Type B pancreatic cell (in vitro differentiated cells): ENCODE measurements at places on chromosomes 6 and 20. TPM values are rescaled to one million over a fixed set of nuclear protein-coding genes. Genes with fewer than 3 reads are reported as not detected.

GRCh38 chr20:14234666-14235295, 102.6 kb downstream of the FLRT3 start:
- no peak overlapping the region for H3K4me3 ChIP-seq
- no peak for DNase-seq
- no peaks in the 10 kb centered on the region for H3K36me3 ChIP-seq
- H3K4me1 ChIP-seq, result no peaks in the 10 kb centered on the region

Gene OR5V1
- not detected in 2 replicates for total RNA-seq

Gene TRIM15
- 0.92 and 1.4 TPM in 2 replicates for total RNA-seq

DNA sequence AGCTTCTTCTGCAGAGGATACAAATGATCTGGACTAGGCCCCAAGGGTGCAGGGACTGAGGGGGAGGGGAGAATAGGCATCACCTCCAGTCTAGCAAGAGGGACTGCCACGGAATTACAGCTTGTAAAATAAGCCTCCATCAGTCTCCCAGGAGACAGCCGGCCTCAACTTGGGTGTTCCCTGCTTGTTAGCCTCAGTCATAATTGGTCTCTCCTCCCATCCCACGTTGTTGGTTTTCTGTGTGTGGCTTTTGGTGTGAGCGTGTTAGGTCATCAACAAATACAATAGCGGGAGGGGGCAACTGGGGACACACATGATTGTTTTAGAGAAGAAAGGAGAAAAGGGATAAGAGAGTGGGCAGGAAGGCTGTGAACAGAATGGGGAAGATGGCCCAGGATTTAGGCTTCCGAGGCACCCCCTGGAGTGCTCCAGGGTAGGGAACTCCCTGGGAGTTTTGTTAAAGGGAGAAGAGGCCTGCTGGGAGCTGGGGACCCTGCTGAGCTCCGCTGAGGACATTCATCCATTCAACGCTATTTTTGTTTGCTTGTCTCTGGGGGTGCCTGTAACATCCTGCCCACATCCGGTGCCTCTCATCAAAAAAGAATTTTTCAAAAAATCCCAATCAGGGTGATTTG, 9.2 kb downstream of the FOXA2 start:
- H3K4me3 ChIP-seq, result peak overlapping the region; percentile 86
- peaks cover 99% of the 10 kb centered on the region for H3K27me3 ChIP-seq
- peaks cover 17% of the 10 kb centered on the region for H3K4me1 ChIP-seq
- peaks cover under 1% of the 10 kb centered on the region for H3K36me3 ChIP-seq

DNA sequence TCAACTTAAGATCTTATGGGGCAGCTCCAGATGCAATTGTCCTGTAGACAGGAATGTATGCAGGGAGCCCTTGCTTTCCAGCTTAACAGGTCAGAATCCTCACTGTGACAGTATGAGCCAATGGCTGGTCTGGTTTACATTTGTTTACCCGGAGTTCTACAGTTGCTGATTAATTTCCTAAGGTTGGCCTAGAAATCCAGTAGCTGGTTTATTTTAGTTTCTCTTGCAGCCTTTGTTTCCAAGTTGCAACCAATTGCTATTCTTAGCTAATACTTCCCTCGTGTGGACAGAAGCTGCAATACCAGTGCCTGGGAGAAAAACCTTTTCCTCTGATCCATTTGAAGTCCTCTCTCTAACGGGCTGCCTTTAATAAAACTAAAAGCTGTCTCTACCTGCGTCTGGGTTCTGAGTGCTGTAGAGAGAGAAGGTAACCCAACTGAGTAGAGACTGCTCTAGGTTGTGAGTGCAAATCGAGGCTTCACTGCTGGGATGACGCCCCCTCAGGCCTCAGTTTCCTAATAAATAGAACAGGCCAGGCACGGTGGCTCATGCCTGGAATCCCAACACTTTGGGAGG, 45.9 kb downstream of the ZNF217 start:
- no peaks in the 10 kb centered on the region for H3K27me3 ChIP-seq
- DNase-seq, result no peak
- H3K27ac ChIP-seq, result peak overlapping the region; percentile 14
- peaks cover 12% of the 10 kb centered on the region for H3K4me1 ChIP-seq
- H3K4me3 ChIP-seq, result no peak overlapping the region

Gene TMEM200A
- total RNA-seq, result 18.4 and 19.2 TPM in 2 replicates

- H3K27ac ChIP-seq, result no peak overlapping the region
- peaks cover 4% of the 10 kb centered on the region for H3K36me3 ChIP-seq
These were observed 660.4 kb upstream of the FLRT3 start for GRCh38 chr20:14997791-14998190.

DNA sequence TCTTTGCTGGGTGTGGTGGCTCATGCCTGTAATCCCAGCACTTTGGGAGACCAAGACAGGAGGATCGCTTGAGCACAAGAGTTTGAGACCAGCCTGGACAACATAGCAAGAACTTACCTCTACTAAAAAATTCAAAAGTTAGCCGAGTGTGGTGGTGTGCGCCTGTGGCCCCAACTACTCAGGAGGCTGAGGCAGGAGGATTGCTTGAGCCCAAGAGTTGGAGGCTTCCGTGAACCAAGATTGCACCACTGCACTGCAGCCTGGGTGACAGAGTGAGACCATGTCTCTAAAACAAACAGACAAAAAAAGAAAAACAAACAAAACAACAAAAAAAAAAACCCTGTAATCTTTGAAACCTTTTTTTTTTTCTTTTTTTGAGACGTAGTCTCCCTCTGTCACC, 67.5 kb downstream of the CAP2 start:
- no peak overlapping the region for H3K27ac ChIP-seq
- H3K36me3 ChIP-seq, result peaks cover 6% of the 10 kb centered on the region
- H3K27me3 ChIP-seq, result no peaks in the 10 kb centered on the region
- no peak overlapping the region for H3K4me3 ChIP-seq
- no peak for DNase-seq

DNA sequence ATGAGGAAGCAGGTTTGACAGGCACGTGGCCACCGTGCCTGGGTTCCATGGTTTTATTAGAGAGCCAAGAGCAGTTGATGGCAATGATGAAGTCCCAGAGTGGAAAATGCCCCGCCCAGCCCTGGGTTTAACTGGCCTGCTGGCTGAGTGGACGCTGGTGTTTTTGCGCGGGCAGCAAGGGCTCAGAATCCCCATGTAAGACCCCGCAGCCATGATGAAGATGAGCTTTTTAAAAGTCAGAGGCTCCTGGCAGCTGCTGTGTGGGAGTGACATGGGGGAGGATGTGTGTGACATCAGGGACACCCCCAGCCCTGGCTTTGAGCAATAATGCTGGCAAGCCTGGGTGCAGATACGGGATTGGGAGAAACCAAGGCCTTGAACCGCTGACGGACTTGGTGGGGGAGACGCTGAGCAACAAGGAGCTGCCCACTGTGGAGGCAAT, 33.0 kb upstream of the SLCO4A1 start:
- peaks cover 26% of the 10 kb centered on the region for H3K27me3 ChIP-seq
- H3K4me1 ChIP-seq, result peaks cover 6% of the 10 kb centered on the region
- H3K4me3 ChIP-seq, result no peak overlapping the region
- no peak for DNase-seq
- H3K27ac ChIP-seq, result no peak overlapping the region
- H3K36me3 ChIP-seq, result no peaks in the 10 kb centered on the region

DNA sequence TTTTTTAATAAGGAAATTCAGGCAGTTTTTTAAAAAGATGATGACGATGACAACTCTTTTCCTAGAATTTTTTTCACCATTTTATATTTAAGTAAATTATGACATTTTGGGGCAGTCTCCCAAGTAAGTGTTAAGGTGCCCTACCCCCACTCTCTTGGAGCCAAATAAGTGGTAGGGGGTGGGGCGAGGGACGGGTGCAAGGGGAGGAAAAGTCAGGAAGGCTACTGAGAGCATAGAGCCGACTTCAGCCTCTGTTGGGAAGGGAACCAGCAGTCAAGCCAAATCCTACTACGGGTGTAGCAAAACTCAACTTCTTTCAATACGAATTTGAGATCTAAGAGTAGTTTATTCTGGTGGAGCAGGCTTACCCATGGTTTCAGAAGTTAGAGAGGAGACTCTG, 54.4 kb downstream of the KIZ start:
- peaks cover 5% of the 10 kb centered on the region for H3K36me3 ChIP-seq
- no peak for DNase-seq
- no peak overlapping the region for H3K27ac ChIP-seq
- H3K4me1 ChIP-seq, result no peaks in the 10 kb centered on the region

Gene TRAPPC3L
- 0.27 and 0.31 TPM in 2 replicates for total RNA-seq

GRCh38 chr6:135018052-135018451, 36.6 kb downstream of the HBS1L start:
- no peak for DNase-seq
- peaks cover 3% of the 10 kb centered on the region for H3K36me3 ChIP-seq
- H3K27me3 ChIP-seq, result no peaks in the 10 kb centered on the region
- H3K27ac ChIP-seq, result no peak overlapping the region
- H3K4me1 ChIP-seq, result no peaks in the 10 kb centered on the region

GRCh38 chr6:56246881-56247653, at the start of gene COL21A1:
Gene COL21A1 (minus strand): TSS chr6:56247580. CDS start chr6:56182618, 64,962 bp downstream.
- H3K4me1 ChIP-seq, result peaks cover 9% of the 10 kb centered on the region
- peaks cover 43% of the 10 kb centered on the region for H3K27me3 ChIP-seq
- no peaks in the 10 kb centered on the region for H3K36me3 ChIP-seq
- peak; percentile 74 for DNase-seq
- peak within 1 kb of the TSS; percentile 89 for H3K4me3 ChIP-seq
- H3K27ac ChIP-seq, result no peak within 1 kb of the TSS

GRCh38 chr6:146544616-146545182, 1.1 kb downstream of the RAB32 start:
- peak overlapping the region; percentile 96 for H3K27ac ChIP-seq
- H3K4me3 ChIP-seq, result peak overlapping the region; percentile 100
- peaks cover 3% of the 10 kb centered on the region for H3K36me3 ChIP-seq
- no peak for DNase-seq
- H3K27me3 ChIP-seq, result peaks cover 3% of the 10 kb centered on the region
- H3K4me1 ChIP-seq, result peaks cover 22% of the 10 kb centered on the region

- no peaks in the 10 kb centered on the region for H3K36me3 ChIP-seq
- H3K27ac ChIP-seq, result no peak overlapping the region
- no peak overlapping the region for H3K4me3 ChIP-seq
- no peaks in the 10 kb centered on the region for H3K4me1 ChIP-seq
These were observed 73.6 kb downstream of the NDUFAF5 start for GRCh38 chr20:13858439-13858838.

DNA sequence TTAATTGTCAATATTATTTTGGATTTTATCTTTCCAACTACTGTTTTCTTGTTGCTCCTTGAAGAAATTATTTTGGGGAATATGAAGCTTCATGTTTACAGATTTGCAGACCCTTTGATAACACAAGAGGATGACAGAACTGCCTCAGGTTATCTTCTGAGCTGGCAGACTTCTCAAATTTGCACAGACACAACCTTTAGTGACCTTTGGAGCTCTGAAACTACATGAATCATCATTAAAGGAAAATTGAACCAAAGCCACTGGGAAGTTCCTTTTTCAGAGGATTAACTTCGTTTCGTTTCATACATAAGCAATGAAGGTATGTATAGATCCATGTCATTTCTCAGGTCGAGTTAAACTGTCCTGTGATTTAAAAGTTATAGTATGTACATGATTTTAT, 85.9 kb downstream of the FBXO5 start:
- peaks cover 9% of the 10 kb centered on the region for H3K27me3 ChIP-seq
- no peak for DNase-seq
- no peak overlapping the region for H3K27ac ChIP-seq
- H3K36me3 ChIP-seq, result no peaks in the 10 kb centered on the region

DNA sequence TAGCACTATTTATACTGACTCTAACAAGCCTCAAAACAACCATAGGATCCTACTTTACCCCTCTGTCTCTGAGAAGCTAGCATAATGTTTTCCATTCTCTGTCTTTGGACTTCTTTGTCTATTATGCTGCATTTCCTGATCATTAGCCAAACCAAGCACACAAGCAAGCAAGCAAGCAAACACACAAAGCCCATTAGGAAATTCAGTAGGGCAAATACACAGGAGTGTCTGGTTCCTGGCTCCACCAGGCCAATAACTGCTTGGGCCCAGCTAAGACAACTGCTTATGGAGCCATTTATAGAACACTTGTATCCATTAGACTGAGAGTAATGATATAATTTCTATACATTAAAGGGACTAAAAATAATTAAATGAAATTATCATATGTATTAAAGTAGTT, 952.9 kb upstream of the EPHA7 start:
- H3K36me3 ChIP-seq, result no peaks in the 10 kb centered on the region
- H3K27me3 ChIP-seq, result no peaks in the 10 kb centered on the region
- H3K4me1 ChIP-seq, result no peaks in the 10 kb centered on the region
- no peak overlapping the region for H3K27ac ChIP-seq

DNA sequence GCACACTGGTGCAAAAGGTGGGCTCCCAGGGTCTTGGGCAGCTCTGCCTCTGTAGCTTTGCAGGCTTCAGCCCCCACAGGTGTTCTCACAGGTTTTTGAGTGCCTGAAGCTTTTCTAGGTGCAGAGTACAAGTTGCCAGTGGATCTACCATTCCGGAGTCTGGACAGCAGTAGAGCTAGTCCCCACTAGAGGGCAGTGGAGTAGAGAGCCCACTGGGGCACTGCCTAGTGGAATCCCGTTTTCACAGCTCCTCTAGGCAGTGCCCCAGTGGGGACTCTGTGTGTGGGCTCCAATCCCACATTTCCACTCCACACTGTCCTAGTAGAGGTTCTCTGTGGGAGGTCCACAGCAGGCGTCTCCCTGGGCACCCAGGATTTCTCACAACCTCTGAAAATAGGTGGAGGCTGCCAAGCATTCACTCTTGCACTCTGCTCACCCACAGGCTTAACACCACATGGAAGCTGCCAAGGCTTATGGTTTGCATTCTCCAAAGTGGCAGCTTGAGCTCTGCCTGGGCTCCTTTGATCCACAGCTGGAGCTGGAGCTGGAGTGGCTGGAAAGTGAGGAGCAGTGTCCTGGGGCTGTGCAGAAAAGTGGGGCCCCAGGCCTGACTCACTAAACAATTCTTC, 86.3 kb upstream of the PROKR2 start:
- H3K27me3 ChIP-seq, result peaks cover 29% of the 10 kb centered on the region
- no peaks in the 10 kb centered on the region for H3K4me1 ChIP-seq
- no peak for DNase-seq

Gene GPR6
- total RNA-seq, result not detected in 2 replicates

- peaks cover 10% of the 10 kb centered on the region for H3K4me1 ChIP-seq
- no peak for DNase-seq
- no peak overlapping the region for H3K27ac ChIP-seq
- H3K27me3 ChIP-seq, result peaks cover 8% of the 10 kb centered on the region
These were observed 106.9 kb downstream of the JPH2 start for GRCh38 chr20:44080064-44080463.

DNA sequence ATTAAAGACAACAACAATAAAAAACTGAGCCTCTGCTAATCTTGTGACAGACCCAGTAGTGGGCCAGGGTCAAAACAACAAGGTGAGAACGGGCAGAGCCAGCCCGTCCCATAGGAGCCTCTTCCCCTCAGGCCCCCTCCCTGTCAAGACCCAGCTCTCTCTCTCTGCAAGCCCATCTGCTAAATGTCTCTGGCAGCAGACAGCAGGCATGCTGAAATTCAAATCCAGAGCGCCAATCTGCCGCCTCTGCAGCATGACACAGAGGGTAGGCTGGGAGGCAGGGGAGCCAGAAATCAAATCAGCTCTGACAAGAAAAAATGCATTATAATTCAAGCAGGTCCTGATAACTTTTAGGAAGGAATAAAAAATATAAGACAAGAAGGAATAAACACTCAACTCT, 26.3 kb downstream of the METTL24 start:
- H3K36me3 ChIP-seq, result no peaks in the 10 kb centered on the region
- peak overlapping the region; percentile 71 for H3K4me3 ChIP-seq
- H3K27me3 ChIP-seq, result no peaks in the 10 kb centered on the region
